ENCODE measurements at places on chromosomes 5 and 9. TPM values are rescaled to one million over a fixed set of nuclear protein-coding genes. Genes with fewer than 3 reads are reported as not detected.

DNA sequence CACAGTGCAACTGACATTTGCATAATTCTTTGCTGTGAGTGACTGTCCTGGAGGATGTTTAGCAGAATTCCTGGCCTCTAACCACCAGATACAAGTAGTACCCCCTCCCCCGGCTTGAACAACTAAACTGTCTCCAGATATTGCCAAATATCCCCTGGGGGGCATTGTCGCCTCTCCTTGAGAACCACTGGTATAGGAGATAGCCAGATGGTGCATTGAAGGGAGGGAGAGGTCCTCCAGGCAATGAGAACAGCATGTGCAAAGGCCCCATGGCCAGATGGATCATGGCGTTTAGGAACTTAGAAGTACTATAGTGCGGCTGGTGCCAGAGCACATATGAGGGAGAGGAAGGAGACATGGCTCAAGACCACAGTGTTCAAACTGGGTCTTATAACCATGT, 18.9 kb upstream of the ORM1 start:
- peaks cover 11% of the 10 kb centered on the region for H3K27me3 ChIP-seq
- no peak overlapping the region for H3K27ac ChIP-seq
- H3K36me3 ChIP-seq: no peaks in the 10 kb centered on the region
- DNase-seq: no peak
- H3K4me1 ChIP-seq: no peaks in the 10 kb centered on the region
- no peak overlapping the region for H3K4me3 ChIP-seq

Gene PRSS3
- total RNA-seq: 0.42 TPM

DNA sequence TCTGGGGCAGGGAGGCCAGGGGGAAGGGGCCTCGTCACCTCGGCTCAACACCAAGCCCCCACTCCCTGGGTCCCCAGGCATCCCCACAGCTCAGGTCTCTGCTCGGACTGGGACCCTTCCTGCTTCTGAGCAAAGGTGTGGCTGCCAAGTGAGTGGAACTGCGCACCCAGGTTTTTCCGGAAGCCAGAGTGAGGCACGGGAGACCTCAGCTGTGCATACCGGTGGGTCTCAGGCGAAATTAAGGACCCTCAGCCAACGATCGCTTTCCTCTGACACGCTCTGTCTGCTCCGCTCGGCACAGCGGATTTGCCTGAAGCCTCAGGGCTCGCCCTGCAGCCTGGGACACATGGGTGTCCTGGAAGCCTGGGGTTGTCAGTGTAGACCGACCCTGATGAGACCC, 41.0 kb upstream of the IRX4 start:
- no peaks in the 10 kb centered on the region for H3K36me3 ChIP-seq
- H3K4me1 ChIP-seq: no peaks in the 10 kb centered on the region
- no peak overlapping the region for H3K4me3 ChIP-seq
- no peak for DNase-seq
- no peak overlapping the region for H3K27ac ChIP-seq
- peaks cover 38% of the 10 kb centered on the region for H3K27me3 ChIP-seq

DNA sequence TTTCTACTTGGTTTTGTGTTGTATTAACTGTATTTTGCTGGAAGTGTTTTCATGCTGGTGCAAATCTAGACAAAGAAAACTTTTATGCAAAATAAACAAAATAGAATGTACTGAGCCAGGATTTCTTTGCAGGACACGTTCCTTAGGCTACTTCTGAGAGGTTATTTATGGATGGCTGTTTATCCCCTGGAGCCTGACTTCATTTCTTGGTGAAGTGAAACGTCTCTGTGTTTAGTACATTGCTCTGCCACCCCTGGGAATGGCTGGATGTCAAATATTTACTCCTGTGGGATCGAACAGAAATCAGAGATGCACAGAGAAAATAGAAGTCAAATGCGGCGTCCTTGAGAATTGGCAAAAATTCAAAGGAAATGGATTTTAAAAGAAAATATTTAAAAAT, 327.1 kb upstream of the MPDZ start:
- H3K27ac ChIP-seq: no peak overlapping the region
- H3K36me3 ChIP-seq: no peaks in the 10 kb centered on the region
- H3K4me1 ChIP-seq: no peaks in the 10 kb centered on the region
- no peak overlapping the region for H3K4me3 ChIP-seq

- no peaks in the 10 kb centered on the region for H3K27me3 ChIP-seq
- DNase-seq: no peak
- H3K27ac ChIP-seq: no peak overlapping the region
- H3K4me3 ChIP-seq: no peak overlapping the region
- no peaks in the 10 kb centered on the region for H3K4me1 ChIP-seq
Observed at GRCh38 chr5:124342986-124343385, 403.5 kb downstream of the ZNF608 start.

- H3K4me3 ChIP-seq: no peak overlapping the region
- DNase-seq: no peak
- no peaks in the 10 kb centered on the region for H3K36me3 ChIP-seq
- H3K27ac ChIP-seq: no peak overlapping the region
Observed at GRCh38 chr5:28961816-28962215, 1923.4 kb upstream of the CDH9 start.

Gene GLRA1
- not detected for total RNA-seq

GRCh38 chr9:126147936-126148870, 178.4 kb upstream of the MVB12B start:
- H3K27me3 ChIP-seq: peaks cover 12% of the 10 kb centered on the region
- no peak overlapping the region for H3K27ac ChIP-seq
- no peaks in the 10 kb centered on the region for H3K4me1 ChIP-seq
- DNase-seq: no peak
- no peaks in the 10 kb centered on the region for H3K36me3 ChIP-seq

DNA sequence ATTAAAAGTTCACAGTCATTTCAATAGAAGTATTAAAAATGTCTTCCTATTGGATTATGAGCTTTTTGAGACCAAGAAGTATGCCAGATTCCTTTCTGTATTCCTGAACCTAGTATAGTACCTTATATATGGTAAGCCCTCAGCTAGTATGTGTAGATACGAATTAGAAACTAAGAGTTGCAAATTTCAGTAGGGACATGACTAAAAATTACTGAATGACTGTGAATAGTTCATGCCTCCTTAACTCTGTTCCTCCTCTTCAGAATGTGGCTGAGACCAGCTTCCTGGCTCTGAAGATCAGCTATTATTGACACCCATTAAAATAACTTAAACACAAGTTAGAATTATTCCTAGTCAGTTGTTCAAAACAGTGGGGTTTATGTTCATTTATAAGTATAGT, 19.7 kb downstream of the KDM3B start:
- DNase-seq: no peak
- no peaks in the 10 kb centered on the region for H3K4me1 ChIP-seq
- H3K36me3 ChIP-seq: peaks cover 44% of the 10 kb centered on the region

DNA sequence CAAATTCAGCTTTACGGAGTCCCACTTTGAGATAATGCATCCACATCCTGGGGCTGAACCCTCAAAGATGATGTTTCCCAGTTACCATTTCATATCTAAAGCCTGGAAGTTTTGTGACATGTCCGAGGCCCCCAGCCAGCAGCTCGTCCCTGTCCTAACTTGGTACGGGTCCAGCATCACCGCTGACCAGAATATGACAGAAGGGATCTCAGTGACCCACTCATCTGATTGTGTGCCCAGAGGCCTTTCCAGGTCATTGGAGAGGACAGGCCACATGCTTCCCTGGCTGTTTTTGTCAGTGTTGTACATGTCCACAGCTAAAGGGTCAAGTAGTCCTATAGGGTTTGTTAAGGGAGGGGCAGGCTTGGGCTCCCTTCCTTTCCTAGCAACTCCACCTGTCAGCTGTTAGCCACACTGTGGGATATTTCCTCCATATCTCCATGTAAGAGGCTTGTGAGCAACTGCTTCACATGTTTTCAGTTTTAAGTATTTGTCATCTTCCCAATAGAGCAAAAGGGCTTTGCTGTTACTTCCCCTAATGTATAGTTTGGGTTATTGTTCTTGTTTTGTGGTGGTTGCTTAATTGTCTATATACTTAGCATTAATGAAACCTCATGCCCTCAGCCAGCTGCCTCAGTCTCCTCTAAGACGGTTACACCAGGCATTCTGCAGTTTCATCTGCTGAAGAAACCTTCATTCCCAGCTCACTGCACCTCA, 33.4 kb downstream of the SECISBP2 start:
- no peak overlapping the region for H3K27ac ChIP-seq
- H3K36me3 ChIP-seq: peaks cover 79% of the 10 kb centered on the region
- H3K4me1 ChIP-seq: no peaks in the 10 kb centered on the region

Gene SHOC1
- not detected for total RNA-seq

- no peaks in the 10 kb centered on the region for H3K4me1 ChIP-seq
- no peak overlapping the region for H3K27ac ChIP-seq
- H3K36me3 ChIP-seq: no peaks in the 10 kb centered on the region
- no peaks in the 10 kb centered on the region for H3K27me3 ChIP-seq
Observed at GRCh38 chr5:6900247-6901227, 187.3 kb downstream of the TENT4A start.

Gene KLF4
- 0.95 TPM for total RNA-seq

GRCh38 chr5:156126716-156127115, 200.2 kb upstream of the SGCD start:
- H3K27me3 ChIP-seq: no peaks in the 10 kb centered on the region
- no peaks in the 10 kb centered on the region for H3K4me1 ChIP-seq
- no peak overlapping the region for H3K27ac ChIP-seq
- no peaks in the 10 kb centered on the region for H3K36me3 ChIP-seq
- H3K4me3 ChIP-seq: no peak overlapping the region

Measured in K562 (cell line).